ENCODE measurements at places on chromosomes 7 and 10. TPM values are rescaled to one million over a fixed set of nuclear protein-coding genes. Genes with fewer than 3 reads are reported as not detected.

- no peak for DNase-seq
These were observed 67.3 kb downstream of the VWA2 start for GRCh38 chr10:114306116-114306973.

- no peak for DNase-seq
These were observed 97.3 kb upstream of the YAE1 start for GRCh38 chr7:39468808-39469374.

GRCh38 chr10:128060341-128061250 is 65.6 kb downstream of the MKI67 start:
- DNase-seq, result no peak

The ASIC3 gene
- total RNA-seq, result 1.4 TPM

The PAPSS2 gene
- total RNA-seq, result 20.2 TPM

The HOXA2 gene
- not detected for total RNA-seq

DNA sequence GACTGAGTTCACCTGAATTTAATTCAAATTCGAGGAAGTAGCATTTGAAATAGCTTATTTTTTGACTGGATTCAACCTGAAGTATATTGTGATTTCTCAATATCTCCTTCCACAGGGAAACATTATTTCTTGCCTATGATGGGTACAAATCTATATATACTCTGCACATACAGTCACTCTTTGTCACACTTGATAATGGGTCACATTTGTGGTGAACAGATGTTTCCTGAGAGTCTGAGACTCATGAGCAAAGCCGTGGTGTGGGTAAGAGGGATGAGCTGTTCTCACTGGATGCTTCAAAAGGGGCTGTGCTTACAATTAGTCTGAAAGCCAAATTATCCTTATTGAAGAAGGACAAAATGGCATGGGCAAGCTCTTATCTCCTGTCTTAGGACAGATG is 18.0 kb upstream of the TBXAS1 start:
- no peak for DNase-seq

The EBF3 gene
- 0.26 TPM for total RNA-seq

- no peak for DNase-seq
These were observed 6.7 kb upstream of the PILRA start for GRCh38 chr7:100366411-100367250.

The CFAP46 gene
- total RNA-seq, result 4.8 TPM

The EIF3B gene
- total RNA-seq, result 306 TPM
